ENCODE measurements at places on chromosomes 3 and 15.

DNA sequence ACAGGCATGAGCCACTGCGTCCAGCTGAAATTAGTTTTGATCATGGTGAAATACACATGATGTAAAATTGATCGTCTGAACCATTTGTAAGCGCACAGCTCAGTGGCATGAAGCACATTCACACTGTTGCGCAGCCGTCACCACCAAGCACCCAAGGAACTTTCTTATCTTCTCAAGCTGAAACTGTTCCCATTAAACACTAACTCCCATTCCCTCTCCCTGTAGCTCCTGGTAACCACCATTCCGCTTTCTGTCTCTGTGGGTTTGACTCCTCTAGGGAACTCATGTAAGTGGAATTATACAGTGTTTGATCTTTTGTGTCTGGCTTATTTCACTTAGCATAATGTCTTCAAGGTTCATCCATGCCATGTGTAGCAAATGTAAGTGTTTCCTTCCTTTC is 62.3 kb downstream of the FBLN2 start:
- DNase-seq = no peak

DNA sequence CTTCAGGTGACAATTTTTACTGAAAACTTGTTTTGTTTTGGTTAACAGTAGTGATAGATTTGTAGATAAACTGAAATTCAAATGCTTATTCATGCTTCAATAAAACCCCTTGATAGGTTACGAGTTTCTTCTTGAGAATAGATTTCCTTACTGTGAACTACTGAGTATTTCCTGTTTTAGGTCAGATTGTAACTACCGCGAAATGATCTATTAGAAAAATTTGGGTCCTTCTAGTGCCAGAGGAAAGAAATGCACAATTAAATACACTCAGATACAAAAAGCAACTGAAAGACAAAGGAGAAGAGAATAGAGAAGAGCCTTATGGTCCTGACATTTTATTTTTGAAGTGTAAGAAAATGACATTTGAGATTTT is 251.7 kb upstream of the TBL1XR1 start:
- DNase-seq = no peak

DNA sequence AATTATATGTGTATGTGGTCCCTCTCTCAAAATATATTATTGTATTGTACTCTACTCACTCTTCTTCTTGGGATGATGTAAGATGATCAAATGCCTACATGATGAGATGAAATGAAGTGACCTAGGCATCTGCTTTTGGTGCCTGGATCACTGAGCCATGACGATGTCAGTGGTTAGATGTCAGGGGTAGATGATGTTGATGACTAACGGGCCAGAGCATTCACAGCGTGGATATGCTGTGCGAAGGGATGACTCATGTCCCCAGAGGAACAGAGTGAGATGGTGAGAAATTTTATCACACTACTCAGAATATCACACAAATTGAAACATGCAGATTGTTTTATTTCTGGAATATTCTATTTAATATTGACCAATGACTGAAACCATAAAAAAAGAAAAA is 233.9 kb upstream of the CADM2 start:
- no peak for DNase-seq

DNA sequence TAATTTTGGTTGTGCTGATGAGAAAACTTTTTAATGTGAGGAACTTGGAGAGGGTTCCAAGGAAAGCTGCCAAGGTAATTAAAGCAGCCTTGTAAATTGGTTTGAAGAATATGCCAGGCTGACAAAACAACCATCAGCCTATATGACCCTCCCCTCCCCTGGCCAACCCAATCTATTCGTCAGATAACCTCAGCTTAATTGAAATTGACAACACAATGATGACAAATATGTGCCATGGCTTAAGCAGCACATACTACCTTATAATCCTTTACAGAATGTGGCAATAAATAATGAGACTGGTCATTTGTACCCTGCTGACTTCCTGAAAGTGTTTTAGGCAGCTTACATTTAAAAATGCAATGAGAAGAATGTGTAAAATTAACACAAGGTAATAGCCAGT is 118.2 kb downstream of the EFHB start:
- DNase-seq = no peak

GRCh38 chr3:138608322-138609135 is at the start of gene FAIM:
Gene FAIM (plus strand): TSS chr3:138608771. CDS start chr3:138619727, 10,956 bp downstream.
- peak; percentile 22 for DNase-seq

- no peak for DNase-seq
Observed at GRCh38 chr15:25682340-25682739, 180.8 kb downstream of the ATP10A start.

DNA sequence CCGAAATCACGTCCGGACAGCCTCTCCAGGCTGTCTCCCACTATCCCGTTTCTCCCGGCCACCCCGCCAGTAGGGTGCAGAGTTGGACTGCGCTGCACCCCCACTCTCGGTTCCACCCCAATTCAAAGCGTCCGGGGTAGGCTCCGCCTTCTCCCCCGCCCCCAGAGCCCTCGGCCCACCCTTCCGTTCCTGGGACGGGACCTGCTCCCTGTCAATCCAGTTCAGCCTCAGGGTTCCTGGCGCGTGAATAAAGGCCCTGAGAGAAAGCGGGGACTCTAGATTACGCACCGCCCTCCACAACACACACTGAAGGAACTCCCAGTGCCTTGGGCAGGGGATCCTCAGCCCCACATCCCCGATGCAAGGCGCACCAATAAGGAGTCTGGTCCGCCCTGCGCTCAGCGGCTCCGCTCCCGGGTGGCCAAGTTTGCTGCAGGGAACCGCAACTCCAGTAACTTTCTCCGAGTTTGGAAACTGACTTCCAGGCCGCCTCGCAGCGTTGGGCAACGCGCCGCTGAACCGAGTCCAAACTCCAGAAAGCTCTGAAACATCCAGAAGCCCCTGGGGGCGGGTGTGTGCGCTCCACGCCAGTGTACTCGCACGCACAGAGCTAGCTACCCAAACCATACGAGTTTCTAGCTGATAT is 1.9 kb downstream of the ADAMTS9 start:
- DNase-seq = no peak

All from stimulated activated CD8-positive, alpha-beta memory T cell treated with anti-CD3 and anti-CD28 coated beads, Interleukin-4, amount 100 ng/mL, for 1 hour (primary cell).